ENCODE measurements at places on chromosomes 3 and 15.

DNA sequence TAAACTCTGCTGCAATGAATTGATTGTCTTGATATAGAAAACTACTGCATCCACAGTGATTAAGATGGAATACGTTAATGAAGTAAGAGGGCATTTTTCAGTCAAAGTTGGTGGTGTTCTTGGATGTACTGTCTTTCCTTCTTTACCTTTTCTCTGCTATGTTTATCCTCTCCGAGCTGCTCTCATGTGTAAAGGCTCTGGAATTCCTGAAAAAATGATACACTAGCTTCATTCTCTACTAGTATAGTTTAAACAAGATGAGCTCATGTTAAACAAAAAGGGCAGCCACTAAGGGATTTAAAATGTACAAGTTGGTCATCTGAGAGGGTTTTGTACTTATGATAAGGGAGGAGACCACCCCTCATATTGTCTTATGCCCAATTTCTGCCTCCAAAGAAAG is 504.6 kb upstream of the NECTIN3 start:
- no peak for DNase-seq

GRCh38 chr15:47885920-47886319 is 168.6 kb downstream of the SEMA6D start:
- DNase-seq, result no peak

GRCh38 chr15:66089049-66089448 is 164.5 kb downstream of the MEGF11 start:
- peak; percentile 74 for DNase-seq

DNA sequence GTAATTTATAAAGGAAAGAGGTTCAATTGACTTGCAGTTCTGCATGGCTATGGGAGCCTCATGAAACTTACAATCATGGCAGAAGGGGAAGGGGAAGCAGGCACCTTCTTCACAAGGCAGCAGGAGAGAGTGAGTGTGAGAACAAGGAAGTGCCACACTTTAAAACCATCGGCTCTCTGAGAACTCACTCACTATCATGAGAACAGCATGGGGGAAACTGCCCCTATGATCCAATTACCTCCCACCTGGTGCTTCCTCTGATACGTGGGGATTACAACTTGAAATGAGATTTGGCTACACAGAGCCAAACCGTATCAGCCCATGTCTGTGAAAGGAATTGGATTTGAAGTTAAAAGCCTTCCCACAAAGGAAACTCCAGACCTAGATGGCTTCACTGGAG is 39.1 kb downstream of the TKT start:
- no peak for DNase-seq

DNA sequence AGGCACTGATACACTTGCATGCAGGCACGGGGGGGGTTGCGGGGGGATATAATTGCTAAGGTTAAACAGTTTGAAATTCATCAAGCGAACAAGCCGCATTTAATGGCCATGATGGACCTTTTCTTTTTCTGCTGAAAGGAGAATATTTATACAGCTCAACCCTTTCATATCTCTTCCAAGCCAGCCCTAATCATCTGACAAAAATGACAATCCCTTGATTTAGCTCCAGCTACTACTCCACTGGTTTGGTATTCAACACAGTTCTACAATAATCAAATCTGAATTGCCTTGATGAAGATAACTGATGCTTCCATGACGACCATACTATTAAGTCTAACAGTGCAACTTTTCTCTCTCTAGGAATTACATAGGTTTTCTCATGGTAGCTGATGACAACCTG is 374.9 kb downstream of the PLCL2 start:
- no peak for DNase-seq

DNA sequence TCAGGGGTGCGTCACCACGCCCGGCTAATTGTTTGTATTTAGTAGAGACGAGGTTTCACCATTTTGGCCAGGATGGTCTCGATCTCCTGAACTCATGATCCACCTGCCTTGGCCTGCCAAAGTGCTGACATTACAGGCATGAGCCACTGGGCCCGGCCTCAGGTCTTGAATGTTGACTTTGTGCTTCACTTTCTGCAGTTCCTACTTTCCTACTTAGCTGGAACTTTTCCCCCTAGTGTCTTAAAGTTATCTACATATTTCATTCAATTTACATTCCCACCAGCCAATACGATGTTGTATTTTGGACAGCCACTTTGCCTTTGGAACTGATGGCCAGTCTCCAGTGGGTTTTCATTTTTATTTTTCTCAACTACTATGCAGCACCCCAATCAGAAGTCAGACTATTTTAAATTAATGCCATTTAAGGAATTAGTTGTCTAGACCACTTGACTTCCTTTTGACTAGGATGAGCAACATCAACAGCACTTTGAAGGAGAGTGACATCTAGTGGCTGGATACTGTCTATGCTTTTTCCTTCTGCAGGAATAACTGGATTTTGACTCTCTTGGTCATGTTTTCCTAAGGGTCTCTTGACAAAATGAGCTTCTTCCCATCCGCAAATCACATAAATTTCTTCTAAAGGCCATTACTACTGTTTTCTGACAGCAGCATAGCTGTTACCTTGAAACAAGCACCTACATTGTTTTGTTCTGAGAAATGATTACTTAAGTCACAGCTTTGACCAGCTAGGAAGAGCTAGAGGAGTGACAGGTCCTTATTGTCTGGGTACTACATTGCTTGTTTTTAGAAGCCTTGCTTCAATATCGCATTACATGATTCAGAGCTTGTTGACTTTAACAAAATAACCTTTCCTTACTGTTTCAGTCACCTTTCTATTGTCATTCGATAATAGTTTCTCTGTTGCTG is 140.2 kb downstream of the ITPR1 start:
- DNase-seq, result no peak

GRCh38 chr15:40906091-40906990 is 12.1 kb downstream of the VPS18 start:
- DNase-seq, result peak; percentile 97

- DNase-seq, result no peak
These were observed 25.5 kb upstream of the SKOR1 start for GRCh38 chr15:67799801-67800205.

DNA sequence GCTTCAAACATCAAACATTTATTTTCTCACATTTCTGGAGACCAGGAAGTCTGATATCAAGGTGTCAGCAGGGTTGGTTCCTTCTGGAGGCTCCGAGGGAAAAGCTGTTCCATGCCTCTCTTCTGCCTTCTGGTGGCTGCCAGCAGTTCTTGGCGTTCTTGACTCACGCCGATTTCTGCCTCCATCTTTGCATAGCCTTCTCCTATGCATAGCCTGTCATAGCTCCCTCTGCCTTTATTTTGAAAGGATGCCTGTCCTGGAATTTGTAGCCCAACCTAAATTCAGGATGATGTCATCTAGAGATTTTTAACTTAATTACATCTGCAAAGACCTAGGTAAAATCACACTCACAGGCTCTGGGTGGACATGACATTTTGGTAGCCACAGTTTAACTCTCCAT is 70.4 kb downstream of the RGMA start:
- no peak for DNase-seq

- no peak for DNase-seq
These were observed 29.8 kb downstream of the IRAK2 start for GRCh38 chr3:10194328-10195071.

DNA sequence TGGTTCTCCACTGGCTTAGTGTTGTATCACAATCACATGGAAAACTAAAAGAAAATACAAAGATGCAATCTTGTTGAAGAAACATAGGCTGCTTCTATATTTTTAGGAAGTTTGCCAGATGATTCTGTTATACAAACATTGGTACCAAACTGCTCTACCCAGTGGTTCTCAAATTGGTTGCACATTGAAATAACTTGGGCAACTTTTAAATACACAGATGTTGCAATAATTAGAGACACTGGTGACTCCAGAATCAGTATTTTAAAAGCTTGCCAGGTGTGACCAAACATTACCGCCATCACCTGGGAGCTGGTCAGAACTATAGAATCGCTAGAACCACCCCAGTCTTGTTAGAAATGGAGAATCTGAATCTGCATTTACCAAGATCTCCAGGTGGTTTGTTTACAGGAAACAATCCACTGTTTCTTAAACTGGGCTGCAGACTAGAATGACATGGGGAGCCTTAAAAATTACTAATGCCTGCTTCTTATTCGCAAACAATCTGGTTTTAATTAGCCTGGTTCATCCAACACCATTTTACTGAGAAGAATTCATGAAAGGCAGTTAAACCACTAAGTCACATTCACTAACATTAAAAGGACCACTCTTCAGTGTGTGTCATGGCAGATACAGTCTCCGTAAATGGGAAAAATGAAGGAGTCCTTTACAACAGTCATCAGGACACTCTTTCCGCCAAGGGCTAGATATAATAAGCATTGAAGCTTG is 76.5 kb downstream of the ACAP2 start:
- no peak for DNase-seq

DNA sequence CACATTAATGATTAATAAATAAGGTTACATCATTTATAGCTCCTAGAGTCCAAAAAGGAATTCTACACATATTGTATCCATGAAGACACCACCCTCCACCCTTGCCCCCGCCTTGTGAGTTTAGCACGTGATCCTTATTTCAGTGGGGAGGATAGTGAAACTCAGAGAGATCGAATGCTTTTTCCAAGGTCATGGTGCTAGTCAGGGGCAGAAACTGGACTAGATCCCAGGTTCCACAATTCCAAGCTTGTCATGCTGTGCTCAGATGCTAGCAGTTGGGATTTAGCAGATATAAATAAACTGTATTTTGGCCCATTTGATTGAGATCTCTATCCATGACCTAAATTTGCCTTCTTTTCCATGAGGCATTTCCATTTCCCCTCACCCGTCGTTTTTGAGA is 227.4 kb upstream of the THRB start:
- no peak for DNase-seq

DNA sequence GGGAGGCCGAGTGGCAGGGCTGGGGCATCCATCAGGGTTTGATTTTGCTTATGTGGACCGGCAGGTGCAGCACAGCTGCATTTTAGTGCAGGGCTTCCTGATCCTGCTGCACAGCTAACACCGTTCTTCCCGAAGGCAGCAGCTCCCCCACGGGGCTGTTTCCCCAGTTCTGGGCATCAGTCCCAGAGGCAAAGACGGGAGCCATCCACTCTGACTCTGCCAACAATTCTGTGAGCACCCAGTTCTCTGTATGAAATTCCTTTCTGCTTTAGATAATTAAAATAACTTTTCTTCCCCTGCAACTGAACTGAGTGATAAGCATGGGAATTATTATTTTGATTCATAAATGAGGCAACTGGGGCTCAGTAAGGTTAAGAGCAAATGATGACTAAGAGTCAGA is 262.9 kb upstream of the ATP10A start:
- no peak for DNase-seq

- DNase-seq, result no peak
These were observed 575.4 kb upstream of the ALCAM start for GRCh38 chr3:104791331-104791730.

DNA sequence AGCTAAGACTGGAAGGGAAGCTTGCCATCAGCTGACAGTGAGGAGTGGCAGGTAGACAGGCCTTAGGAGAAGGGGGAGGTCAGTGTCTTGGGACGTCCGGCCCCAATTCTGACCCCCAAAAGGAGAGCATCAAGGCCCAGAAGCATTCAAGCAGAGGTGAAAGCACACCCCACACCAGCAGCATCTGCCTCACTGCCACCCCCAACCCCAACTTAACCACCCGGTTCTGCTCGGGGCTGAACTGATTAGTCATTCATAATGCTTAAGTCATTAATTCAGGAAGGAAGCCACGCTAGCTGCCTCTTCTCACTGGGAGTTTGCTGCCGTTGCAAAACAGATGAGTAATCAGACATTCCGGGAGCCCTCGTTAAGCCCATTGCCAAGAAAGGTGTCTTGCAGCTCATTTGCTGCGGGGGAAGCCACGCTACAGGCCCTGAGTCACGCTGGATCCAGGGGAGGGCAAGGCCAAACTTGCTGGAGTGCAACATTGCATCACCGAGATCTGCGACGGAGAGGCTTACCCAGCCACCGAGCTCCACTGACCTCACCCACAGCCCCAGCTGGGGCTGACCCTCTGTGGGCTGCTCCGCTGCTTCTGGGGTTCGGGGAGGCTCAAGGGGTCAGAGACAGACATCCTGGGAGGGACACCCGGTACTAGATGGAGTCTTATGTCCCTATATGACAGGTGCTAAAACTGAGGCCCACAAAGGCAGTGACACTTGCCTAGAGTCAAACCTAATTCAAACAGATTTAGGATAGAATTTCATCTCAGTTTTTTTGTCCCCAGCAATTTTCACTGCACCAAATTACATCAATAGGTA is 46.4 kb upstream of the HES1 start:
- DNase-seq, result peak; percentile 93

- DNase-seq, result no peak
These were observed 40.9 kb upstream of the TSPAN3 start for GRCh38 chr15:77111789-77112188.

Measured in mesenteric fat pad (tissue), 1 donor.